H7 (cell line): ENCODE measurements at places on chromosomes 6 and 20. TPM values are rescaled to one million over a fixed set of nuclear protein-coding genes. Genes with fewer than 3 reads are reported as not detected.

SLC22A7 gene
- total RNA-seq, result not detected in 2 replicates

GTF3C6 gene
- 37.1 and 46.0 TPM in 2 replicates for total RNA-seq

GCNT2 gene
- 33.4 and 52.5 TPM in 2 replicates for total RNA-seq

AK9 gene
- total RNA-seq, result 1.2 and 1.5 TPM in 2 replicates

LY6G6C gene
- total RNA-seq, result not detected in 2 replicates

PSORS1C1 gene
- 0.10 TPM in 1 of 2 replicates, not detected in the other for total RNA-seq

C20orf141 gene
- not detected in 2 replicates for total RNA-seq

- DNase-seq, result no peak
Measured at GRCh38 chr6:81978230-81978629, 225.7 kb upstream of the TENT5A start.

- no peak for DNase-seq
Measured at GRCh38 chr20:42197599-42197998, 579.4 kb upstream of the CHD6 start.

DNA sequence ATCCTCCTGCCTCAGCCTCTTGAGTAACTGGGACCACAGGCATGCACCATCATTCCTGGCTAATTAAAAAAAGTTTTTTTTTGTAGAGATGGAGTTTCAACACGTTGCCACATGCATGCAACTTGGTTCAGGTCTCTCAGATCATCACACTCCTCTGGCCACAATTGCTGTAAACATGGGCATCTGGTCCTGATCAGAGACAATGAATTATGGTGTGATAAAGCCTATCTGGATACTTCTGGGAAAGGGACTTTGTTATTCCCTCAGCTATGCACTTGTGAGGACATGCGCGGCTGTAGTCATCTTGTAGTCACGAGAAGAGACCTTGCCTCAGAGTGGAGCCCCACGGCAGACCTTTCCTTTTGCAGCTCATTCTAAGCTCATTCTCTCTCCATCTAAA lies 210.9 kb upstream of the ZFP64 start:
- no peak for DNase-seq

DNA sequence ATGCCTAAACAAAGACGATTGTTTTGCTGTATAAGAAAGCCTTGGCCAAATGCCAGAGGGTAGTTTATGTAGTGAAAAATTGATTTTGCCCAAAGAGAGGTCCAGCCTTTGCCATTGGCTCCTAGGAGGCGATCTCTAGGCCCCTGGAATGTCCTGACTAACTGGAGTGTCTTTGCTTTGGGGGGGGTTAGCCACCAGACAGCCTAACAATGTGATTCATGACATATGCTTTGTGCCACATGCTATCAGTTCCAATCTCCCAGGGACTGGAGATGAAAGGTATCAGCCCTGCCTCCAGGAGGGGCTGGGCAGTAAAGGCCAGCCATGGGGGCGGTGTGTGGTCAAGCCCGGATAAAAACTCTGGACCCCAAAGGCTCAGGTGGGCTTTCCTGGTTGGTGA lies 32.7 kb upstream of the TUBB2A start:
- DNase-seq, result no peak

GRCh38 chr20:40009542-40009941 lies 679.5 kb downstream of the MAFB start:
- no peak for DNase-seq

DNA sequence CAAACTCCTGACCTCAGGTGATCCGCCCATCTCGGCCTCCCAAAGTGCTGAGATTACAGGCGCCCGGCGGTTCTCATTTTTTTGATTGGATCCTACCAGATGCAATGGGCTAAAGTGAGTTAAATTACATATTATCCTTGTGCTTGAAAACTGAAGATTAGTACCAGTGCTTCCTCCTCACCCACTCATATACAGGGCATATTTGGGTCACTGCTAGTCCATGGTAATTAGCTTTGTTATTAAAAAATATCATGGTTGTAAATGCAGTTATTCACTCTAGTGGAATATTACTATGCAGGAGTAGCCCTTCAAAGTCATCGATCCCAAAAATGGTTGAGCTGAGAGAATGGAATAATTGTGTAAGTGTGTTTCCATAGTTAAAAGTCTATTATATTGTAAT lies 26.5 kb downstream of the ZNF292 start:
- no peak for DNase-seq

- no peak for DNase-seq
Measured at GRCh38 chr20:40868551-40869217, 159.9 kb upstream of the TOP1 start.

DNA sequence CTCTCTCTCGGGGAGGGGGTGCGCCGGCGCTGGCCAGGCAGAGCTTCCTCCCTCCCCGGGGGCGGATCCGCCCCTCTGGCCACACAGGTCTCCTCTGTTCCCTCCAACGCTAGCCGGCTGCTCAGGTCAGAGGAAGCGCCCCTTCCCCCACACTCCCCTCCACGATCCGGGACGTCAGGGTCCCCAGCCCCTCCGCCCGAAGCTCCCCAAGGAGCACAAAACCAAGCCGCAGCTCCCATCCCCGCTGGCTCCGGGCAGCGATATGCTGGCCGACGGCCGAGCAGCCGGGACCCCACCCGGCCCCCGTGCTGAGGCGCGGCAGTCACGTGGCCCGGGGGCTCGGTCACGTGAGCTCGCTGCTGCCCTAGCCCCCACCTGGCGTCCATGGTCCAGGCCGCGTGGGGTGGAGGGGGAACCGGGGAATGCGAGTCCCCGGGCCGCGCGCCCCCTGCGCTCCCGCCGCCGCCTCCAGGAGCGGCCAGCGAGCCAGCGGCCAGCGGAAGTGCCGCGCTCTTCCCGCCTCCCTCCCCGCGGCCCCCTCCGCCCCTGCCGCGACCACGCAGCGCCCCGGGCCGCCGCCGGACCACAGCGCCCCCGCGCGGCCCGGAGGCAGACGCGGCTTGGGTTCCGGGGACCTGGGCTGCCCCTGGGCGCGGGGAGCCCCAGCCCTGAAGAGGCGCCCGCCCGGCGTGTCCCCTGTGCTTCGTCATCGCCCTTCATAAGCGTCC lies at the start of gene SLC35B2:
SLC35B2 (minus strand) TSS at position 504 of the 728 bp plus-strand sequence; CDS start at position 386, 118 bp downstream.
- peak; percentile 97 for DNase-seq

DNA sequence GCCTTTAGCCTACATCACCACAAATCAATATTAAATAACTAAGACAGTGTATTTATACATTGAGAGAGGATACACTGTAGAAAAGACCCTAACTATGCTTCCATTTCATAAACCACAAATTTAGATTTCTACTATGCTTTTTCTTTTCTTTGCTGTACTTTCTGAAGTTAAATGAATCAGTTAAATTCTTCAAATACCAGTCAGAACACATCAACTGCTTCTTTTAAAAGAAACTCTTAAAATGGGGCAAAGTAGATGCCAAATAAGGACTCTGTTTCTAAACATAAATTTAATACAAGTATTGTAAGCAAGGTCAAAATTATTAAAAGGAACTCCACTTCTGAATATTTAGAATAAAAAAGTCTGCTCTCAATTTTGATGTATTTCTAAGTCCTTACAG lies 76.9 kb downstream of the GMDS start:
- no peak for DNase-seq

- no peak for DNase-seq
Measured at GRCh38 chr6:137876547-137876946, 9.5 kb downstream of the TNFAIP3 start.

- DNase-seq, result no peak
Measured at GRCh38 chr6:158011980-158012566, 30.4 kb downstream of the SYNJ2 start.

DNA sequence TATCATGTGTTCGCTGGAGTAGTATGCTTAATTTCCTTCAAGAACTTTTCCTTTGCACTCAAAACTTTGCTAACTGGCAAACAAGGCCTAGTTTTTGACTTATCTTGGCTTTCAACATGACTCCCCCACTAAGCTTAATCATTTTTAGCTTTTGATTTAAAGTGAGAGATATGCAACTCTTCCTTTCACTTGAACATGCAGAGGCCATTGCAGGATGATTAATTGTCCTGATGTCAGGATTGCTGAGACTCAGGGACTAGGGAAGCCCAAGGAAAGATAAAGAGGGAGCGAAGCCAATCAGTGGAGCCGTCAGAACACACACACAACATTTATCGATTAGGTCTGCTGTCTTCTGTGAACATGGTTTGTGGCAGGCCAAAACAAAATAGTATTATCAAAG lies 491.4 kb downstream of the CBLN4 start:
- no peak for DNase-seq

DNA sequence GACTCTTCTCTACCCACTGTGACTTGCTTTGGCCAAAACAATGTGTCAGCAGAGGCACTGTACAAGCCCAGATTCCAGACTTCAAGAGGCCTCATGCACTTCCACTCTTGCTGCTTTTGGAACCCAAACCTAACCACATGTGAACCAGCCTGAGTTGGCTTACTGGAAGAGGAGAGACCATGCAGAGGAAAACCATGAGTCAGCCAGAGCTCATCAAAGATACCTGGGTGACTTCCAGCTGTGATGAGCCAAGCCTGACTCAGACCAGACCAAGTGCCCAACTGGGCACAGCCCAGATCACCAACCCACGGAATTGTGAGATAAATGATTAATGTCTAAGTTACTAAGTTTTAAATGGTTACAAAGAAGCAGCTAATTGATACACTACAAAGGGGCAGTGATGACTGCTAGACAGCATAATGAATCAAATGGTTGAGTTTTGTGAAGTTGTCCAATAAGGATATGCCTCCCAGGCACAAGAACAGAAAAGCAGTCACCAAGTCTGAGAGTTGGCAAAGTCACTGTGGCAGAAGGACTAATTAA lies 16.2 kb upstream of the BEND6 start:
- DNase-seq, result no peak

DNA sequence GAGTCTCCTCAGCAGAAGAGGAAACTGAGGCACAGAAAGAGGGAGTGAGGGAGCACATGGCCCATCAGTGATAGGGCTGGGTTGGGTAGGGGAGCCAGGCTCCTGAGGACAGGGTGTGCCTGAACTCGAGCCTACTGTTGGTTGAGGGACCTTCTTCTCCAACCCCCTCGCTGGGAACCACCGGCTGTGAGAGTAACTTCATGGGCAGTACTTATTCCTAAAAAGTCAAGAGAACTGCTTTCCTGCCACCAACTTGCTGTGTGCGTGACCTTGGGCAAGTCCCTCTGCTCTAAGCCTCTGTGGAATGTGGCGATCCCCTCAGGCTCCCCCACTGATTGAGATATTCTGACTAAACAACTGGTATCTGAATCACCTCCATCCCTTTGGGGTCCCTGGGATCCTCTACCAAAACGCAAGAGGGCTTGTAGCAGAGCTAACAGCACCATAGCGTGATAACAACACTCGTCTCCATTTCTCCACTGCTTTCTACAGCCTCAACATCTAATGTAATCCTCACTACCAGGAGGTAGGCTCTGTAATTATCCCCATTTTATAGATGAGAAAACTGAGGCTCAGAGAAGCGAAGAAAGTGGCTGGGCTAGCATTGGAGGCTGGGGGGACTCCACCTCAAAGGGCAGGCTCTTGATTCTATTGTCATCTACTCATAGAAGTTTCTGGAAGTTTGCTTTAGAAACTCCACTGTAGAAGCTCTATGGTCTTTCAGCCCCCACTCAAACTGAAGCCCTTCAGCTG lies 76.0 kb downstream of the JPH2 start:
- no peak for DNase-seq

DNA sequence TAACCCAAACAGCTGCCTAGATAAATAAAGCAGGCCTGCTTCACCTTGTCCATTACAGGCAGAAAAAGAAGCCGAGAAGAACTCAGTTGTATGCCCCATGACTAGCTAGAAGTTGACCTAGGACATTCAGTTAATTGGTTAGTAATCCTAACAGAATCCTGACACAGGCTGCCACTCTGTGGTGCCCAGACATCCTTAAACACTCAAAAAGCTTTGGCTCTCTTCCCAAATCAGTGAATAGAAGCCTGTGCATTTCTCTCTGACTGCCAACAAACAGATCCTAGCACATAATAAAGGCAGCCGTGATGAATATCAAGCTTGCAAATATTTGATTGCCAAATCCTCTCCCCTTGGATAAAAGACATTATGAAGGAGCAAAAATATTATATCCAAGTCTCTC lies 519.1 kb upstream of the EYS start:
- no peak for DNase-seq

- DNase-seq, result no peak
Measured at GRCh38 chr6:154430481-154430919, 73.9 kb upstream of the IPCEF1 start.

GRCh38 chr6:147222160-147222838 lies 18.1 kb downstream of the STXBP5 start:
- no peak for DNase-seq

DNA sequence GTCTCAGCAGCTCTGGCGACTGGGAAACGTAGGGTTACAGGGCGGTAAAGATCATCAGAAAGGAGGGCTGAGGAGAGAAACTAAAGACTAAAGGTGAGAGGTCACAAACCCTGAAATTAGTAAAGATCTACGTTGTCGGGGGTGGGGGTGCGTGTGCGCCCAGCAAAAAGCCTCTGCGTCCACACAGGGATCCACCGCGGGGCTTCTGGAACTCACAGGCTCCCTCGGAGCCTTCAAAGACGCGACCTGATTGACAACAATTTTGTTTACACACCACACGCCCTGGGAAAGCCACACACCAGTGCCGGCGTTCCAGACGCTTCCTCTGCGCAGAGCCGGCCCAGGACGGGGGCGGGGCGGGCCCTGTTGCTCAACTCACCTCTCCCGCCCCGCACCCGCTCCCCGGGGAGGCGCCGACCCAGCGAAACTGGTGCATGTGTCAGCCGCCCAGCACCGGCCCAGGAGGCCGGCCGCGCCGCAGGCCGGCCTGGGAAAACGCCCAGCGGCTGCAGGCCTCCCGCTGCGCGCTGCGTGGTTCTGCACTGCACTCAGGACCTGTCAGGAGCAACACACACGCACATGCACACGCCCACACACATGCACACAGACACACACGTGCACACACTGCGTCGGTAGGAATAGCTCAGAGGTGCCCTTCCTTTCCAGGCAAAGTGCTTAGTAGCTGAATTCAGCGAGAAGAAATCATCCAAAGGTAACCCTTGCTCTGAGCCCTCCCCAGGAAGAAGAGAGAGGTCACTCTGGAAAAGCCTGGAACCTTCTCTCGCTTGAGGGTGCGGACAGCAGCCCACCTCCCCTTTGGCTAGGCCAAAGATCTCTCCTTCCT lies 57.2 kb upstream of the ARID1B start:
- peak; percentile 76 for DNase-seq

DNA sequence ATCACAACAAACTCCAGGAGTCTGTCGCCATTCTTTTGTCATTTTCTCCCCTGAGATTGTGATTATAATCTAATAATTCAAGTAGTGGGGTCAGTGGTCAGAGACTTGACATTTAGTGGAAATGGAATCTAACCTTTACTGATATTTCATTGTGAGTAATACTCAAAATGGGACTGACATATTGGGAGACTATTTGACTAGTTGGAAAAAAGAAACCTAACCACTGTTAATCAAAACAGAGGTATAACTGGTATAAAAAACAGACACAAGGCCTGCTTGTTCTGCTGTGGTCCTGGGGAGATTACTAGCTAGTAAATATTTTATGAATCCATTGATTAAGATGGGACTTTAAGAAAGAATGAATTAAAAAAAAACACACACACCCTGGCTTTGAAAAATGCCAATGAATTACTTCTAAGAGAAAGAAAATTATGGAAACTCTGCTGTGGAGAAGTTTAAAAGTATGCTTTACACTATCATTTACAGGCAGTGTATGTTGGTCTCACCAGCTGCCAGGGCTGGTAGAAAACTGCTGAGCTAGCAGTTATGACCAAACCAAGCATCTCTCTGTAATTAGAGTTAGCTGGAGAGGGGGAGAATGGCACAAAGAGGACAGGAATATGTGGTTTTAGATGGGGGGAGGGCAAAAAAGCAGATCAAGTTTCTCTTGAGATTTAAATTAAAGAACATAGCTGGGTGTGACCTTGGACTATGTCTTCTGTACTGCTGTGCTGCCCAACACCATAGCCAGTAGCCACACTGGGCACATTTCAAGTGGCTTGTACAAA lies 103.7 kb downstream of the FYN start:
- DNase-seq, result no peak

GRCh38 chr20:4925842-4926530 lies 75.3 kb downstream of the SLC23A2 start:
- DNase-seq, result no peak
